ENCODE measurements at places on chromosomes 2 and 18. TPM values are rescaled to one million over a fixed set of nuclear protein-coding genes. Genes with fewer than 3 reads are reported as not detected.

The DSG2 gene
- polyA plus RNA-seq, result 55.5 TPM

The CNDP1 gene
- 1.2 TPM for polyA plus RNA-seq

The PRSS56 gene
- 0.08 TPM for polyA plus RNA-seq

The GAL3ST2 gene
- 0.83 TPM for polyA plus RNA-seq

The DES gene
- polyA plus RNA-seq, result 7.7 TPM

The TUBA3D gene
- polyA plus RNA-seq, result 0.21 TPM

The MAP3K19 gene
- polyA plus RNA-seq, result 0.35 TPM

The ZNF397 gene
- polyA plus RNA-seq, result 75.8 TPM

The TSPYL6 gene
- 0.13 TPM for polyA plus RNA-seq

The METAP1D gene
- 22.6 TPM for polyA plus RNA-seq

The CHPF gene
- 27.8 TPM for polyA plus RNA-seq

The RBM44 gene
- 0.30 TPM for polyA plus RNA-seq

The LCT gene
- polyA plus RNA-seq, result 0.03 TPM

The SLC9A4 gene
- 6.9 TPM for polyA plus RNA-seq

The LIMS2 gene
- polyA plus RNA-seq, result 23.2 TPM

The UPP2 gene
- polyA plus RNA-seq, result 10.9 TPM

The ACVR2A gene
- 22.4 TPM for polyA plus RNA-seq

The TWIST2 gene
- 4.5 TPM for polyA plus RNA-seq

The CYRIA gene
- polyA plus RNA-seq, result 3.3 TPM

The MC2R gene
- 0.25 TPM for polyA plus RNA-seq

The ZNF892 gene
- 3.8 TPM for polyA plus RNA-seq

The INO80B gene
- polyA plus RNA-seq, result 25.3 TPM

The SPATA3 gene
- polyA plus RNA-seq, result not detected

The RSAD2 gene
- polyA plus RNA-seq, result 4.7 TPM

The NAGK gene
- polyA plus RNA-seq, result 87.5 TPM

The LIPG gene
- 72.7 TPM for polyA plus RNA-seq

The PSTPIP2 gene
- polyA plus RNA-seq, result 10.9 TPM

The PLEK gene
- 3.5 TPM for polyA plus RNA-seq

The LHCGR gene
- 0.22 TPM for polyA plus RNA-seq

The NT5C1B gene
- polyA plus RNA-seq, result 0.75 TPM

The OSR1 gene
- polyA plus RNA-seq, result 4.5 TPM

The PAIP2B gene
- polyA plus RNA-seq, result 14.9 TPM

The KCNK3 gene
- 3.6 TPM for polyA plus RNA-seq

The COLEC11 gene
- polyA plus RNA-seq, result 4.5 TPM

The LRP2 gene
- polyA plus RNA-seq, result 211 TPM

The ABCG5 gene
- 0.54 TPM for polyA plus RNA-seq

The GALNT14 gene
- polyA plus RNA-seq, result 37.9 TPM

The ABCA12 gene
- 0.14 TPM for polyA plus RNA-seq

The NXPH2 gene
- polyA plus RNA-seq, result 4.9 TPM

The REEP1 gene
- polyA plus RNA-seq, result 3.2 TPM

The GPBAR1 gene
- 3.0 TPM for polyA plus RNA-seq

The LINC00305 gene
- polyA plus RNA-seq, result 2.8 TPM

The GALR1 gene
- 0.14 TPM for polyA plus RNA-seq

The ALPI gene
- polyA plus RNA-seq, result 0.06 TPM
